ENCODE measurements at places on chromosomes 1 and 21.

DNA sequence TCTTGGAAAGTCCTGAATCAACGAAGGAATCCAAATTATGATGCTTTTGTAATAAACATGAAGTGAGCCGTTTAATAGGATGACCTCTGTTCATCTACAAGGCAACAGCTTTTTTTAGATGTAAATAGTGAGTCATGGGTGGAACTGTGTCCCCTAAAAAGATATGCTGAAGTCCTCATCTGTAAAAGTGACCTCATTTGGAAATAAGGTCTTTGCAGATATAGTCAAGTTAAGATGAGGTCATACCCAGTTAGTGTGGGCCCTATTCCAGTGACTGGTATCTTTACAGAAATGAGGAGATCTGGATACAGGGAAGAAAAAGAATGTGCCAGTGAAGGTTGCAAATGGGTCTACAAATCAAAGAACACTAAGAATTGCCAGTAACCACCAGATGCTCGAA is 1287.3 kb upstream of the ADGRL4 start:
- DNase-seq = no peak

DNA sequence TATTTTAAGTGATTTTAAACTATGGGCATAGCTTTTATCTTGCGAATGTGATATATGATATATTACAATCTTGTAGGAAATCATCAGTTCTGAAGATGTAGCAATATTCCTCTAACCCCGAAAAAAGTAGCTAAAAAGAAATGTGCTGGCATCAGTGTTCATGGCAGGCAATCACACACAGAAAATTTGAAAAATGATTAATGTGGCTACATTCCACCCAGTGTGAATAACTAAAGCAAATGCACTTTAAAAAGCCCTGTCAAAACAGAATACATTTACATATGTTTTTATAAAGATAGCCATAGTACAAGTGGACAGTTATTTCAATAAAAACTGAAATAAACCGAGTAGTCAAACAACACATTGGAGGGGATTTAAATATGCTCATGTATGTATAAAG is 260.2 kb downstream of the HHAT start:
- no peak for DNase-seq

DNA sequence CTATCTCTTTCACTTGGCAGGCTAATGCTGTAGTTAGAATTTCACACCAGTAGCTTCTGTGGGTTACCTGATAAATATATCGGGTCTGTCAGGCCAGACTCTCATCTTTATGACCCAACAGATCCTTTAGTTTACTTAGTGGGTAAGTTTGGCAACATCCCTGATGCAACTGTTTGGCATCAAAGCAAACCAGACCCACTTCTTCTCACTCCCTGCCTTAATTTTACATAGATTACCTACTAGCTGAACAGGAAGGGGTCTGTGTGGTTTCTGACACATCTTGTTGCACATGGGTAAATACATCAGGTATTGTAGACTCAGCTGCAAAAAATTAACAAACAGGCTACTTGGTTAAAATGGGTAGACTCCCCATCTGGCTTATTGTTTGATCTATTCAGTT is 3.2 kb upstream of the GUK1 start:
- no peak for DNase-seq

GRCh38 chr1:54800899-54801759 is at the start of gene TTC22:
TTC22 (minus strand) TSS chr1:54801323; CDS start chr1:54801163, 160 bp downstream.
- no peak for DNase-seq

DNA sequence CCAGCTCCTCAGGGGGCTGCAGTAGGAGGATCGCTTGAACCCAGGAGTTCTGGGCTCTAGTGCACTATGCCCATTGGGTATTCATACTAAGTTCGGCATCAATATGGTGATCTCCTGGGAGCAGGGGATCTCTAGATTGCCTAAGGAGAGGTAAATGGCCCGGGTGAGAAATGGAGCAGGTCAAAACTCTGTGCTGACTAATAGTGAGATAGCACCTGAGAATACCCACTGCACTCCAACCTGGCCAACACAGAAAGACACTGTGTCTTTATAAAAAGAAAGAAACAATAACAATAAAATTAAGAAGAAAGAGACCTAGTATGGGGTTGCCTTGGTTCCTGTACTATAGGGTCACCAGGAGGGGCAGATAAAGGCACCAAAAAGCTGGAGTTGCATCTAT is 13.7 kb upstream of the DUSP12 start:
- no peak for DNase-seq

DNA sequence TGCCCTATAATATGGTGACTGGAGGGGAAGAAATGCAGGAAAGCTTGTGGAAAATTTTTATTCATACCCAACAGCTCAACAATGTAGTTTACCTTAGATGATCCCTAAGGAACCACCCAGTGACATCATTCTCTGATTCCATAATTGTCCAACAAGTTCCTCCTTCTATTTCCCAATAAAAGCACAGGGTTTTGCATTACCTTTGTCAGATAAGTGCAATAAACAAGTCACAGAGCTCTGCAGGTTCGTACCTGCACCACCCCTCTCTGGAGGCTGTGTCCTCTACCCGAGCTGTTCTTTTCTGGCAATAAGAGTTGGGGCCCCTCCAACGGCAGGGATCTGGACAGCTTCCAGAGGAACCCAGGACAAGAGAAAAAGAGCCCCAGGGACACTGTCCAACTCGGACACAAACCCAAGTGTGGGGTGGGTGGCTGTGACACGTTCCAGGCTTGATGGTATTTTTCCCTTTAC is 38.8 kb downstream of the RCAN1 start:
- DNase-seq = no peak

GRCh38 chr1:48756683-48757316 is 19.9 kb downstream of the BEND5 start:
- no peak for DNase-seq

- no peak for DNase-seq
Observed at GRCh38 chr21:32427958-32428623, 15.6 kb downstream of the EVA1C start.

DNA sequence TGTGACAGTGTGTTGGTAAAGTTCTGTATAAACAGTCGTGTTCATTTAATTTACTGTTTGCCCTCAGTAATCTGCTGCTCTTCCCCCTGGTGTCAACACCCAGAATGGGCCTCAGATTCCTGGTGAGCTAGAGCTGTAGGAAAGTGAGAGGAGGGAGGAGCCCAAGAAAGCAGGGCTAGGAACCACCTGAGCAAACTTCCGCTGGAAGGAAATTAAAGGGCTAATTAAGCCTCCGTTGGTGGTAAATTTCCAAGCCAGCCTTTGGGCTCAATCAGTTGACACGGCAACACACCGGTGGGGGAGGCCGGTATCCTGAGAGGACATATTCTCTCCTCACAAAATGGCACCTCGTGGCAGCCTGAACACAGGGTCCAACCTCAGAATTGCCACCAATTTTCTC is 32.9 kb downstream of the RAB3B start:
- no peak for DNase-seq

DNA sequence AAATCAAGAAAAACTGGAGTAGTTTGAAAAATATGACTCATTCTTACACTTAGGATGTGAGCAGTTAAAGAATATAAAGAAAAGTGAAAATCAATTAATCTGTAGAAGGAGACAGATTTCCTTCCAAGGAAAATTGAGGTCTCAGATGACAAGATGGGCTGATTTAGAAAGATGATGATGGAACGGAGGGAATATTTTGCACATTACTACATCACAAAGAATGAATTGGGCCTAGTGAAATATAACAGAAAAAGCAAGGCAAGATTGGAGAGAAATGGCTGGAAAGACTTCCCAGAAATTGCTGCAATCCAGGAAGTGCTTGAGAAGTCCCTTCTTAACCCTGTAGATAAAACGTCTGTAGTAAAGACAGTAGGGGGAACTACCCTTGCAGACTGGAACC is 169.1 kb upstream of the SYT6 start:
- no peak for DNase-seq

DNA sequence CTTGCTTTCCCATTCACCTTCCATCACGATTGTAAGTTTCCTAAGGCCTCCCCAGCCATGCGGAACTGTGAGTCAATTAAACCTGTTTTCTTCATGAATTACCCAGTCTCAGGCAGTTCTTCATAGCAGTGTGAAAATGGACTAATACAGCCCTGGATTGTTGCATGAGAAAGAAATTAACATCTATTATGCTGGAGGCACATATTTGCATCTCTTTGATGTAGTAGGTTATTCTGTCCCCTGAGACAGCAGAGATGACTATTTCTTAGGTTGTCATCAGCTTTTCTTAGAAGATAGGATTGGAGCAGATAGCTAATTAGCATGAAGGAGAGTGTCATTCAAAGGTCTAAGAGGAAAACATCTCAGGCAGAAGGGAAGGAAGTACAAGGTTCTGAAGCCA is 166.2 kb downstream of the OMA1 start:
- no peak for DNase-seq

DNA sequence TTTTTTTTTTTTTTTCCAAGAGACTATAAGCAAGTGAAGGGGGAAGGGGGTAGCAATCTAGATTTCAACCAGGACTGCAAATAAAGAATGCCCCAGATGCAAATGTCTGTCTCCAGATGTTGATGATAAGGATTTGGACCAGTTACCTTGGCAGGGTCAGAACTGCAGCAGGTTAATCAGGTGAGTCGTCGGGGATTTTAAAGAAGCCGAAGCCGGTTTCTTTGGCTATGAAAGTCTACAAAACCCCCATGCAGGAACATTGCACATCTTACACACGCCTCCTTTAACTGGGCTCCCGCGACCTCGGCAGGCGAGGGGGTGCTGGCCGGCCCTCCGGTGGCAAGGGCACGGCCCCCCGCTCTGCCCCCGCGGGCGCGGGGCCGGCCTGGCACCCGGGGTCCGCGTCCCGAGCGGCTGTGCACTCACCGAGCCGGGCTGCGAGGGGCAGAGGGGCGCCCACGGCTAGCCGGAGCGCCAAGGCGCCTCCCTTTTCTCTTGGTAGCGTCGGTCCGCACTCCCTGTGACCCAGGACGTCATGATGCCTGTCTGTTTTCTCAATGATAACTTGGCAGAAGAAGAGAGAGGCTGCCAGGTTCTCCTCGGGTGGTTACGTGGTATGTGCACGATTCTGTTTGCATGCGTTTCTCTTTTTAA is 366.3 kb upstream of the ESRRG start:
- no peak for DNase-seq

- no peak for DNase-seq
Observed at GRCh38 chr1:67696708-67697107, 11.7 kb downstream of the GADD45A start.

- DNase-seq = no peak
Observed at GRCh38 chr1:212270564-212270963, 14.6 kb upstream of the PPP2R5A start.

DNA sequence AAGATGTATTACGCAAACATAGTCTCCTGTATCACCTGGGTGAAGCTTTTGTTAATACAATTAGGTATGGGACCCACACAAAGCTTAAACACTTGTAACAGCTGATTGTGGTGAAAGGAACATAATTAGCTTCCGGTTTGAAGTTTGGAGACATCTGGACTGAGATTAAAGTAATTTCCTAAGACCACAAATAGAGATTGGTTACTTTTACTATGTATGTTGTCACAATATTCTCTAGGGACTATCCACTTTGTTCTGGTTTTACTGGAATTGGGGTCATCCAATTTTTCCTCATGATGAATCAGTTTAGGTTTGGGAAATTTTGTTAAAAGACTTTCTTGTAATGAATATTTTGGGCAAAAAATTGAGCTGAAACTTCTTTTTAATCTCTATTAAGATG is 71.8 kb upstream of the SAMSN1 start:
- no peak for DNase-seq

All from omental fat pad (tissue), 4 donors.